NCI-H2107 (cell line): ENCODE measurements at places on chromosomes 11 and 22.

- no peak for DNase-seq
These were observed 5.9 kb downstream of the RNF215 start for GRCh38 chr22:30381264-30381663.

- no peak for DNase-seq
These were observed 1.1 kb downstream of the KCNQ1 start for GRCh38 chr11:2445746-2446551.

DNA sequence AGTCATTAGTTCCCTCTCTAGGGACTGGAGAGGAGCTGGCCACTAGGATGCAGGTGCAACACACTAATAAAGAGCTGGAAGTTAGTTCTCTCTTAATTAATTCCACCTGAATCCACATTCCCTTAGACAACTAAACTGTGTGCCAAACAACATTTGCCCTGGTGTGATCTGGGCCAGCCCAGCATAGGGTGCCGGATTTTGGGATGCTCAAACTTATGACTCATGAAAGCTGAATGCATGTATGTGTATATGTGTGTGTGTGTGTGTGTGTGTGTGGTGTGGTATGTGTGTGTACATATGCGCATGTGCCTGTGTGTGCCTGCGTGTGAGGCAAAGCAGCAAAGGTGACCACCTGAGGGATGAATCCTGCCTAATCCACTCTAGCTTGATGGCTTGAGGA lies 110.7 kb downstream of the EHF start:
- DNase-seq: no peak

GRCh38 chr11:71140206-71140919 lies 112.0 kb downstream of the SHANK2 start:
- DNase-seq: peak; percentile 85

GRCh38 chr11:68710409-68710808 lies 26.1 kb downstream of the GAL start:
- no peak for DNase-seq

GRCh38 chr11:69360606-69361005 lies 66.7 kb downstream of the MYEOV start:
- DNase-seq: no peak

DNA sequence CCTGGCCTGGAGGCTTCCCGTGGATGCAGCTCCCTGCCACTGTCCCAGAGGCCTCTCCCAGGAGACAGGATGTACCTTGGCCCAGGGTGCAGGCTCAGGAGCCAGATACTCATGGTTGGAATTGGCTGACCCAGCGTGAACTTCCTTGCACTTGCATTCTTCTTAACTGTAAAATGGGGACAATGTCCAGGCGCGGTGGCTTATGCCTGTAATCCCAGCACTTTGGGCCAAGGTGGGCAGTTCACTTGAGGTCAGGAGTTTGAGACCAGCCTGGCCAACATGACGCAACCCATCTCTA lies 20.1 kb upstream of the ST3GAL4 start:
- no peak for DNase-seq

DNA sequence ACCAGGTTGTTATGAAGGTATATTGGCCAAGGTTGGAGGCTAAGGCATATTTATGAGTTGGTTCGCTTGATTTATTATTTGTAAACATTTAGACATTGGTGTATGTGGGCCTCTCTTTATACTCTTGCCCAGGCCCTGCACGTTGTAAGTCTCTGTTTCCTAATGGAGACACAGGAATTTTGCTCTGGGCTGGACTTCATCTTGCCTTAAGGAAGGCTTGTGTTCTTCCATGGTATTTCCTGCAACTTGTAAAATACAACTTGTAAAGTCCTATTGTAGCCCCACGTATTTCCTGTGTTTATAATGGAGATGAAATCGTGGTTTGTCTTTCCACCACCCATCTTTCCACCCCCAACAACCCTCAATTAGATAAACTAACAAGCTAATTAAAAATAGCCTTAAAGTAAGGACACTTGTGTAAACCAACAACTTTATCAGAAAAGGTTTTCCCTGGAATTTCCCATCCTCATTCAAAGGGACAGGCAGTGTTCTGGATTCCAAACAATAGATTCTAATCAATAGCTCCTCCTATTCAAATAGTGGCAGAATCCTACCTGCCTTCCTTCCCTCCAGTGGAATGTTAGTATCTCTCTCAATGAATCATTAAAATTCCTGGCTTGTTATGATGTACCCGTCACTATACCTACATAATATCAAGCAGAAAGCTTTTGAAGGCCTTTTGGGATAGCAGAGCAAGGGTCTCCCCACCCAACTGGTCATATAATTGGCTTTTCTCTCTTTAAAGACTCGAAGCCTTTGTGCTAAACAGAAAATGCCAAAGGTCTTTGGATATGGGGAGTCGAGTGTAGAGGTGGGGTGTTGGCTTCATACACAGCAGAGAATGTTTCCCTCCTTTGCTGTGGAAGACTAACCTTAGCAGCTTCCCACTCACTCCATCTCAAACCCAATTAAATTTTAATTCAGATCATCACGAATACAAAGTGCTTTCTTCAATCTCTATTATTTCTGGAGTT lies 77.1 kb downstream of the UBASH3B start:
- no peak for DNase-seq

GRCh38 chr22:27242917-27243589 lies 558.5 kb downstream of the MN1 start:
- no peak for DNase-seq

DNA sequence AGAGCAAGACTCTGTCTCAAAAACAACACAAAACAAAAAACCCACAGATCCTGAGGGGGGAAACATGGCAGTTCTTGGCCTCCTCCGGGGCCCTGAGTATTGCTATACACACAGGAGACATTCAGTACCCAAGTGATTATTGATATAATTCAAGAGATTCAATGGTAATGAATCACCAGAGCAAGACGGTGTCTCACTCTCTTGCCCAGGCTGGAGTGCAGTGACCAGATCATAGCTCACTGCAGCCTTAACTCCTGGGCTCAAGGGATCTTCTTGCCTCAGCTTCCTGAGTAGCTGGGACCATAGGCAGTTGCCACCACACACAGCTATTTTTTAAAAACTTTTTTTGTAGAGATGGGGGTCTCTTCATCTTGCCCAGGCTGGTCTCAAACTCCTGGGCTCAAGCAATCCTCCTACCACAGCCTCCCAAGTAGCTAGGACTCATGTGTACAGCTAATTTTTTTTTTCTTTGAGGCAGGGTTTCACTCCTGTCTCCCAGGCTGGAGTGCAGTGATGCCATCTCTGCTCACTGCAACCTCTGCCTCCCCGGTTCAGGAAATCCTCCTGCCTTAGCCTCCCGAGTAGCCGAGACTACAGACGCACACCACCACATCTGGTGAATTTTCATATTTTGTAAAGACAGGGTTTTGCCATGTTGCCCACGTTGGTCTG lies 21.8 kb upstream of the PIK3C2A start:
- no peak for DNase-seq

GRCh38 chr11:91470656-91471055 lies 754.0 kb upstream of the FAT3 start:
- no peak for DNase-seq

DNA sequence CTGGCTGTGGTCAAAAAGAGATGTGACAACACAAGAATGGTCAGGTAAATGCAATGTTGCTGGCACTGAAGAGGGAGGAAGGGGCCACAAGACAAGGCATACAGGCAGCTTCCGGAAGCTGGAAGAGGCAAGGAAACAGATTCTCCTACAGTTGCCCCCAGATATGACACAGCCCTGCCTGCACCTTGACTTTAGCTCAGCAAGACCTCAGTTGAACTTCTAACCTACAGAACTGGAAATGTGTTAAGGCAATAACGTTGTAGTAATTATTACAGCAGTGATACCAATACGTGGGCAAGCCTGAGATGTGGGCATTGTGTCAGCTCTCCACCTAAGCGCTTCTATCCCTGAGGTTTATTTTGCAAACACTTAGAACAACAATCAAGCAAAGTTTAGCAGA lies 4.2 kb upstream of the KIAA0930 start:
- no peak for DNase-seq

DNA sequence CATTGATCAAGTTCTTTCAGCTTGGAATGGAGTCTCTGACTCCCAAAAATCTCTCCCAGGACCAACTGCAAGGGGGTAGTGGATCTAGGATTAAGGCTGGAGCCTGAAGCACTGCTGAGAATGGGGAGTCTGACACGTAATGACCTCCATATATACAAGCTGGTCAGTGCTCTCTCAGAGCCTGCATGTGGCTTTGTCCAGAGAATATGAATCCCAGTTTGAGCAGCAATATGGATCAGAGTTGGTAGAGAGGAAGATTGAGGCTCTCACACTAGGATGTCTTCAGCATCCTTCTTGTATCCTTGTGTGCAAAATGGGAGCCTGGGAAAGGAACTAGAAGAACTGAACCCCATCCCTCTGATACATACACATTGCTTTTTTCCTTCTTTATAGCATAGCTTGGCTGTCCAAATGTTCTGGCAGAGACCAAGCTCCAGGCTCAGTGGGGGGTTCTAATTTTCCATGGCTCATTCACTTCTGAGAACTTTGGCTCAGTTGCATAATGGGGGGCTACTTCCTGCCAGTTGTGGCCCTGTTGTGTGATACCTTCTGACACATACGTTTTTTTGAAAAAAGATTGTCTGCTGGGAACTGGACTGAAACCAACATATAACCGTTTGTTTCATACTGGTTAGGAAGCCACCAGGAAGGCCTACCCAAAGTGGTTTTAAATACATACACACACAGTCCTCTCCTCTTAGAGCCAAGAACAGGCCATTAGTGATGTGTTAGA lies 138.2 kb downstream of the ETS1 start:
- no peak for DNase-seq

GRCh38 chr11:115886422-115886733 lies 382.2 kb upstream of the CADM1 start:
- peak; percentile 3 for DNase-seq

GRCh38 chr11:76603202-76603601 lies 67.3 kb downstream of the LRRC32 start:
- no peak for DNase-seq

DNA sequence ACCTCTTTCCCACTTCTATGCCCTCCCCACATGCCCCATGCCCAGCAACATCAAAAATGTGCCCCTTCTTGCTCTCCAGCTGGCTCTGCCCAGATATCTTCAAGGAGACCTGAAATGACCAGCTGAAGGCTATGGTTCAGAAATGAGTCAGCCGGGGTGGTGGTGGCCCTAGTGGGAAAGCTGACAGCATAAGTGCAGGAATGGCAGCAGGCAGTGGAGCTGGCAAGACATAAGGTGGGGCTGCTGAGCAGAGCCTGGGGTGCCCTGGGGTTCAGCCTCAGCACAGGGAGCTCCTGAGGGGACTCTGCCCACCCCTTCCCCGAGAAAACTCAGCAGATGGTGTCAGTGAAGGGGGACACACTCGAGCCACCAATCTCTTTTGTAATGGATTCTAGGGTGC lies 593.4 kb downstream of the BUD13 start:
- DNase-seq: no peak

DNA sequence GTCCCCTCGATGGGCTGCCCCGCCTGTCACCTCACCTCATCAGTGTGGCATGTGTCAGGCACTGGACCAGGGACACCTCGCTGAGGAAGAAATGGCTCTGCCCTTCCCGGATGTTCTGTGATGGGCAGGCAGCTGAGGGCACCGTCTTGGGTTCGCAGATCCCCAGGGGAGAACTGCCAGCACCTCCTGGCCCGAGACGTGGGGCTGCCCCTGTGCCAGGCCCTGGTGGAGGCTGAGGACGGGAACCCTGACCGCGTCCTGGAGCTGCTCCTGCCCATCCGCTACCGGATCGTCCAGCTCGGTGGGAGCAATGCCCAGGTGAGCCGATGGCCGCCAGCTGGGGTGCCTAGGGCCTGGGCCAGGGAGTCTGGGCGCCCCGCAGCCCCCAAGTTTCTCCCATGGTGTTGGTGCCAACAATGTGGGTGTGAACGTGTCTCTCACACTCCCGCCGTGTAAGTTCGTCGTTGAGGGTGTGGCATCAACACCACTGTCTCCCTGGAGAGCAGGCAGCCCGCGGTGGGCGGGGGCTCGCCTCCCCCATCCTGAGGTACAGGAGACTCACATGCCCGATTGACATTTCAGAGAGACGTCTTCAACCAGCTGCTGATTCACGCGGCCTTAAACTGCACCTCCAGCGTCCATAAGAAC lies 7.3 kb upstream of the GTSE1 start:
- DNase-seq: no peak

DNA sequence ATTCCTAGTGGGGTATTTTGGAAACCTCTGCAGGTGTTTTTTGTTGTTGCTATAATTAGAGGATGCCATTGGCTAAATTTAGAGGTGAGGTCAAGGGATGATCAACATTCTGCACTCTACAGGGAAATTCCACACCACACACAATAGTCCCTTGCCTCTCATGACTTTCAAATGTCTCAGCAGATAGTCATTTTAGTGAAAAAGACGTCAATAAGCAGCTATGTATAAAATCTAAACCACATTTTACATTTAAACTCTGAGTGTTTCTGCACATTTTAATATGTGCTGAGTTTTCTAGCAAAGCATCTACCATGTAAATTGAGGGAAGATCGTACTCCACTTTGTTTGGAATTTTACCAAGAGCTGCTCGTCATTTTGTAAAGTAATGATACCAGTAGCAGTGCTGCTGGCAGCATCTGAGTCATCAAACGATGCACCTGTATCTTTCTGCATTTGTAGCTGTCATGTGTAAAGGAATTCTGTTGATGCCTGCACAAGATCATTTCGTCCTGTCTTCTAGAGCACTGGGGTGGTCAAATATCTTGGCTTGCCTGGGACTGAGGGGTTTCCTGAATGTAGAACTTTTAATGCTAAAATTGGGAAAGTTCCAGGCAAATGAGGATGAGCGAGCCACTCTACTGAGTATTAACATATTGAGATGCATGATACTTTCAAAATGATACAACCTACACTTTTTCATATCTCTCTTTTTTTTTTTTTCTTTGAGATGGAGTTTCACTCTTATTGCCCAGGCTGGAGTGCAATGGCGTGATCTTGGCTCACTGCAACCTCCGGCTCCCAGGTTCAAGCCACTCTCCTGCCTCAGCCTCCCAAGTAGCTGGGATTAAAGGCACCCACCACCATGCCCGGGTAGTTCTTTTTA lies 414.5 kb upstream of the SYN3 start:
- no peak for DNase-seq

- DNase-seq: no peak
These were observed 22.6 kb downstream of the NEAT1 start for GRCh38 chr11:65445101-65445603.

- no peak for DNase-seq
These were observed 4.2 kb downstream of the CLDN5 start for GRCh38 chr22:19520007-19520406.

- DNase-seq: no peak
These were observed 139.2 kb downstream of the CCDC81 start for GRCh38 chr11:86513746-86514373.
